ENCODE measurements at places on chromosomes 6 and 20. TPM values are rescaled to one million over a fixed set of nuclear protein-coding genes. Genes with fewer than 3 reads are reported as not detected.

Gene PCNA
- 237 TPM for total RNA-seq

Gene NT5E
- 108 TPM for total RNA-seq

Gene MYCT1
- not detected for total RNA-seq

Gene C20orf141
- not detected for total RNA-seq

Gene LGSN
- not detected for total RNA-seq

Gene SNAP25
- not detected for total RNA-seq

Gene ALDH8A1
- total RNA-seq = not detected

Gene POPDC3
- total RNA-seq = 20.1 TPM

Gene COL9A3
- total RNA-seq = 6.2 TPM

Gene DEFB124
- not detected for total RNA-seq

Gene CTCFL
- not detected for total RNA-seq

Gene SLC2A4RG
- total RNA-seq = 116 TPM

Gene SLC26A8
- not detected for total RNA-seq

Gene COL21A1
- 0.39 TPM for total RNA-seq

Gene LY86
- not detected for total RNA-seq

Gene EYS
- total RNA-seq = 0.27 TPM

Gene BEND3
- 4.2 TPM for total RNA-seq

Gene XKR7
- total RNA-seq = not detected

Gene SSTR4
- not detected for total RNA-seq

Gene ANKRD66
- not detected for total RNA-seq

Gene NDRG3
- total RNA-seq = 21.8 TPM

Gene GLP1R
- not detected for total RNA-seq
